ENCODE measurements at places on chromosomes 2 and 18.
A peak's percentile ranks its signal among the peaks of the same experiment; 100 is the strongest.

GRCh38 chr2:98341241-98341640 lies 5.0 kb upstream of the CNGA3 start:
- DNase-seq: no peak

- DNase-seq: no peak
These were observed 305.4 kb upstream of the HS6ST1 start for GRCh38 chr2:128623776-128624761.

- no peak for DNase-seq
These were observed 125.4 kb downstream of the TPO start for GRCh38 chr2:1538663-1539062.

DNA sequence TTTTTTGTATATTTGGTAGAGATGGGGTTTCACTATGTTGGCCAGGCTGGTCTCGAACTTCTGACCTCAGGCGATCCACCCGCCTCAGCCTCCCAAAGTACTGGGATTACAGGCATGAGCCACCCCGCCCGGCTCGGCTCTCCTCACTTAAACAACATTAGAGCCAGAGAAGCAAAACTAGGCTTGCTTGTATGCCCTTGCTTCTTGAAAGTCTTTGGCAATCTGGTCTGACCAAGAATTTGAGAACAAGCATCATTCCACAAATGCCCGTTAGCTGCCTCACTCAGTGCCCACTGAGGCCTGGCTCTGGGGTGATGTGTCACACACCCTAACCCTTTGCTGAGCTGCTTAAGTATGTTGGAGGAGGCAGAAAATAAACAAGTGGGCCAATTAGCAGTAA lies 33.5 kb downstream of the SOWAHC start:
- no peak for DNase-seq

- DNase-seq: no peak
These were observed 330.8 kb downstream of the TXNL1 start for GRCh38 chr18:56307354-56308170.

- DNase-seq: no peak
These were observed 303.2 kb downstream of the MYCN start for GRCh38 chr2:16243411-16243996.

- no peak for DNase-seq
These were observed 115.5 kb upstream of the GLI2 start for GRCh38 chr2:120620025-120620793.

DNA sequence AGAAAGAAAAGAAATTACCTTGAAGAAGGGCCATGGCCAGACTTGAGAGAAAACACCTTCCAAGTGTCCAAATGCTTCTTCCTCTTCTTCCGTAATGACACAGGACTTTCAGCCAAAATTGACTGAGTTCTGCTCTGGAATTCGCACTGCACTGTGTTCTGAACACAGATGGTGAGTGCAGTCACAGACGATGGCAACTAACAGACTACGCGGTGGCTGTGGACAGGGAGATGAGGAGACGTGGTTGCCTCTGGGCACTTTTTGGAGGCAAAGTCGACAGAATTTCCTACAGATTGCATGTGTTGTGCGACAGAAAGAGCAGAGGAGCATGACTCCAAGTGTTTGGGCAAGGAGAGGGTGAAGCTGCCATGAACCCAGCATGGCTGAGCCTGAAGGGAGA lies 4.3 kb upstream of the NAPG start:
- DNase-seq: no peak

DNA sequence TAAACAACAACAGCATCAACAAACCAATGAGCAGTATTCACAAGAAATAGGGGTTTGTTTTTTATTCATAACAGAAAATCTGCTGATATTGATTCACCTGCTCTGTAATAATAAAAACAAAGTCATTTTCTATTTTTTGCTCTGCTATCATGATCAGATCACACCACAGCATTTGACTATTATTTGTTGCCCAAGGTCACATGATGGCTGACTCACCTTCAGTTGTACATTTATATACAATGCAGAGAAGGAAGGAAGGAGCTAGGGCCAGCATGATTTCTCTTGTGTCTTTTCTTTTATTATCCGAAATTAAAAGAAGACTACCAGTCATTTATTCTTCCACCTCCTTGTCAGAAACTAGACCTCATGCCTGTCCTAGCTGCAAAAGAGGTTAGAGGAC lies 1427.7 kb upstream of the CELF4 start:
- no peak for DNase-seq

DNA sequence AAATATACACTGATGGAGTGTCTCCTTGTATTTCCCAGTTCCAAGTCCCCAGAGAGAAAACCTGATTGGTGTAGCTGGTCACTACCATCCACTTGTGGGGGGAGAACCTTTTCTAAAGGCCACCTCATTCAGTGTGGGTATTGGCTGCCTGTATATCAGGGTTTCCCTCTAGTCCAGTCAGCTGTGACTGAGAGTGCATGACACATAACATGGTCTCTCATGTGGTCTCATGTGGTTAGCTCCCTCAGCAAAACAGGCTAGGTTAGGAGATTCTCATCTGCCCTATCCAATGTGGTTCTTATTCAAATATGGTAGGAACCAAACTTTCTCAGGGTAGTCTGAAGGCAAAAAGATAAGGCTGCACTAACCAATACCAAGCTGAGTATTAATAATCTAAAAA lies 4.1 kb upstream of the GORASP2 start:
- DNase-seq: no peak

- no peak for DNase-seq
These were observed 117.6 kb downstream of the SNTG2 start for GRCh38 chr2:1068241-1068640.

DNA sequence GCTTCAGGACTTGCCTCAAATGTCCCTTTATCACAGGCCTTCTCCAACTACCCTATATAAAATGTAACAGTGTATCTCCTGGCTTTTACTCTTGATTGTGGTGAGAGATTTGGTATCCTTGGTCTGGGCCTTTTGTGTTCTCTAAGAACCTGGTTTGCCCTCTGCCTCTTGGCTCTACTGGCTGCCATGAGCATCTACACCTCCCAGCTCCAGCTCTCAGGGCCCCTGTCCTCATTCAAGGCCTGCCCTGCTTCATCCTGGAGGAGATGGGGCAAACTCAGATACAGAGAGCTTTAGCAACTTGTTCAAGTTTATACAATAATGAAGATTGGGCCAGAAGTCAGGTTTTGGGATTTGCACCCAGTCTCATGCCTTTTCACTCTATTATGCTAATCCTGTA lies 45.0 kb downstream of the QPCT start:
- no peak for DNase-seq

DNA sequence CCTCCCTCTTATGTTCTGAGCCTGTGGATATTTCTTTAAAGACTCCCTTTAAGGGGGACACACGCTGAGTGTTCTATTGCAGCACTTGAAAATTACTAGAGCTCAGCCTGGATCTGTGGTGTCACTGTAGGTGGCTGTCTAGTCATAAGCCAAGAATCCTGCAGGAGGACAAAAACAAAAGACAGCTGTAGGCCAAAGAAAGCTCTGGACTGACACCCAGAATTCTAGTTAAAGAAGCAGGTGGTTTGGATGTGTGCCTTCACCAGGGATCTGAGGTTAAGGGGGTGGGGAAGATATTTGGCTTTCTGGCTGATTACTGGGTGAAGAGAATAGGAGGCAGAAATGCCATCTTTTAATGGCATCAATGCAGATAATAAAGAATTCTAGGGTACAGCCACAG lies 842.5 kb upstream of the NXPH2 start:
- no peak for DNase-seq

DNA sequence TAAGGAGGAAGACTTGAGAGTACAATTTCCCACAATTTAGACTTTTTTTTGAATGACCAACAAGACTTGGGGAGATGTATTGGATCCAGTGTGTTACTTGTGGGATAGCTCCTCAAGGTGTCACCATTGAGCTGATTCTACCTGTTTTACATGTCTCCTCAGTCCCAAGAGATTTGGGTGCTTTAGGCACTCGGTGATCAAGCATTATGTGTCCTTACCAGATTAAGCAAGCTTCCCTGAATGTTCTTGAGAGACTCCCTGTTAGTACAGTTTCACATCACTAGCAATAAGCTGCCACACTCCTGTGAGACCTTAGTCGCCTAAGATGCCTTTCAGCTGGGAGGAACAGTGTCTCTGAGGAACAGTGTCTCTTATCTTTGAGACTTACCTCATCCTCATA lies 384.3 kb upstream of the SYT4 start:
- peak; percentile 39 for DNase-seq

GRCh38 chr2:30522421-30522820 lies 75.4 kb downstream of the LCLAT1 start:
- no peak for DNase-seq

- no peak for DNase-seq
These were observed 127.5 kb upstream of the CTAGE1 start for GRCh38 chr18:22545066-22545760.

DNA sequence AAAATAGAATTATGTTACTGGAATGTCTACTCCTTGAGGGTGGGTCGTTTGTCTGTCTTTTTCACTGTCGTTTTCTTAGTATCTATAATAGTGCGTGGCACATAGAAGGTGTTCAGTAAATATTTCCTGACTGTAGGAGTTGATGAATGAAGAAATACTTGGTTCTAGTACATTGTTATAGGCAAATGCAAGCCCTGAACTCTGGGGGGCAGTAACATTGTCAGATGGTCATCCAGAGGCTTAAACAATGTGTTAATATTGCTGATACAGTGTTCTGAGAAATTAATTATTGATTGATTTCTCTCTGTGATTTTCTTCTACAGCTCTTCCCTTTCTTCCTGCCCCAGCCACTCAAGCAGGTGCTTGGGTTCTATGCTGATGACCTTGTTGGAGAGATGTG lies 24.4 kb upstream of the THOC1 start:
- DNase-seq: no peak

GRCh38 chr18:13120255-13120654 lies 98.3 kb upstream of the LDLRAD4 start:
- no peak for DNase-seq

DNA sequence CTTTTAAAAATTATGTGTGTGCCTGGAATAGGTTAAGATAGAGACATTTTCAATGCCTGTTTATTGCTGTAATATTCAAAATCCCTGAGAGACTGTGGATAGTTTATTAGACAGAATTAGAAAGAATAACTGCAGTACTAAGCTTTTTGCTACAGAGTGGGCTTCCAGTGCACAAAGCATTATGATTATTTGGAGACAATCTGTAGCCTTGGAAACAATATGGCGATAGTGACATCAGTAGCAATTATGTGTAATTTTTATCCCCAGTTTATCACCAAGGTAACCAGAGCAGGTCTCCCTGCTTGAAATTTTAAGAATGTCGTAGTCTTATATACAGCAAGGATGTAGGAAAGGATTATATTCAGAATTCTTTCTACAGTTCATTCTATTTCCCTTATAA lies 100.0 kb downstream of the MYO3B start:
- DNase-seq: peak; percentile 96

GRCh38 chr18:44700652-44701051 lies 20.0 kb downstream of the SETBP1 start:
- DNase-seq: no peak

GRCh38 chr2:84906900-84907714 lies 1.7 kb downstream of the TMSB10 start:
- DNase-seq: no peak

DNA sequence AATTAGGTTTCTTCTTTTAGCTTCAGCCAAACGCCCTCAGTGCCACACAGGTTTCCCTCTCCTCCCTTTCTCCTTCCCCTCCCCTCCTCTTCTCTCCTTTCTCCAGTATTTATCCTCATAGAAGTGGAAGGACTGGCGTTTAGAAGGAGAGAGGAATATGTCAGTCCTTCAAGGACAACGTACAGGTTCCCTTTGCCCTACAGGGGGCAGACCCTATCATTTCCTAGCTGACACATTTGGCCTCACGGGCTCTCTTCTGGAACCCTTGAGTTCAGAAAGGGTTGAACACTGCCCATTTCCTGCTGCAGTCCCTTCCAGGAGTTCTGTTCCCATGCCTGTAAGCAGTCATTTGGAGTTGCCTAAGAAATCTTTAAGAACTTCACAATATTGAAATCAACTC lies 46.1 kb downstream of the CDCA7 start:
- no peak for DNase-seq

DNA sequence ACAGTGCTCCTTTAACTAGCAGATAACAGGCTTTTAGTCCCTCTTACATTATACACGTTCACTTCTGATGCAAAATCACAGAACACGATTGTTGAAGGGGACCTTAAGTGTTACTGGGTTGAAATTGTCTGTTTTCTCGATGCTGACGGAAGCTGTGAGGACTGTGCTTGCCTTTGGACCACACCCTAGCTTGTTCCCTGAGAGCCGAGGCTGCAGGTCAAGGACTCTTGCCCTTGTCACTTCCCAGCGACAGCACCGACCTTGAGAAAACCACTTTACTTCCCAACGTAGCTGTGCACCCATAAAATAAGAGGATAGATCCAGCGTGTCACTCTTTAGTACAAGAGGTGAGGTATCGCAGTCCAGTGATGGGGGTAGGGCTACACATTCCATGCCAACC lies 701.0 kb downstream of the DCDC2C start:
- no peak for DNase-seq

DNA sequence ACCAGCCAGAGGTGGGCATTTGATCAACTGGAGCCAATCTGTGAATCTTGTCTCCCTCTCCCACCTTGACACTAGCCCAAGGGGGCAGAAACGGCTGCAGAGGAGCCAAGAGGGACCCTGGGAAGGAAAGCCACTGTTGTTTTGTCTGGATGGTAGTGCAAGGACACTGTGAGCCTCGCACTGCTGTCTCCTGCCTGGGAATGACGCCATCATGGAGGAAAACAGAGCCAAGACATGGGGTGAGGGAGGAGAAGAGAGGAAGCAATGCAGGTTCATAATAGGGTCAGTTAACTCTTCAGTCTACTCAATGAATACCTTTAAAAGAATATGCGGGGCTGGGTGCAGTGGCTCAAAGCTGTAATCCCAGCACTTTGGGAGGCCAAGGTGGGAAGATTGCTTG lies 231.1 kb upstream of the AGAP1 start:
- no peak for DNase-seq

DNA sequence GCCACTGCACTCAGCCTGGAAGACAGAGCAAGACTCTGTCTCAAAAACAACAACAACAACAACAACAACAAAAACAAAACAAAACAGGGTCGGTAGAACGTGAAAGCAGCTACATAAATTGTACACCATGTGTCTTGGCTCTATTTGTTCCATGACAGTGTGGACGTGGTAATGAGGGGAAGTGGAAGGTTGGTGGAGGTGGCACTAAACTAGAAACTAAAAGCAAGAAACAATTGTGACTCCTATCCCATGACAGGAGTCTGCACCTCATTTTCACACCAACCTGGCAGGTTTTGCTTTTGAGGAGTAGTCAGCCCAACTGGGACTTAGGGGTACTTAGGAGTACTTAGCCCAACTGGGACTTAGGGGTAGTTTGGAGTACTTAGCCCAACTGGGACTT lies 62.5 kb upstream of the MRPS9 start:
- DNase-seq: no peak
